Esophagus squamous epithelium (tissue), 5 donors: ENCODE measurements at places on chromosomes 1 and 21.

DNA sequence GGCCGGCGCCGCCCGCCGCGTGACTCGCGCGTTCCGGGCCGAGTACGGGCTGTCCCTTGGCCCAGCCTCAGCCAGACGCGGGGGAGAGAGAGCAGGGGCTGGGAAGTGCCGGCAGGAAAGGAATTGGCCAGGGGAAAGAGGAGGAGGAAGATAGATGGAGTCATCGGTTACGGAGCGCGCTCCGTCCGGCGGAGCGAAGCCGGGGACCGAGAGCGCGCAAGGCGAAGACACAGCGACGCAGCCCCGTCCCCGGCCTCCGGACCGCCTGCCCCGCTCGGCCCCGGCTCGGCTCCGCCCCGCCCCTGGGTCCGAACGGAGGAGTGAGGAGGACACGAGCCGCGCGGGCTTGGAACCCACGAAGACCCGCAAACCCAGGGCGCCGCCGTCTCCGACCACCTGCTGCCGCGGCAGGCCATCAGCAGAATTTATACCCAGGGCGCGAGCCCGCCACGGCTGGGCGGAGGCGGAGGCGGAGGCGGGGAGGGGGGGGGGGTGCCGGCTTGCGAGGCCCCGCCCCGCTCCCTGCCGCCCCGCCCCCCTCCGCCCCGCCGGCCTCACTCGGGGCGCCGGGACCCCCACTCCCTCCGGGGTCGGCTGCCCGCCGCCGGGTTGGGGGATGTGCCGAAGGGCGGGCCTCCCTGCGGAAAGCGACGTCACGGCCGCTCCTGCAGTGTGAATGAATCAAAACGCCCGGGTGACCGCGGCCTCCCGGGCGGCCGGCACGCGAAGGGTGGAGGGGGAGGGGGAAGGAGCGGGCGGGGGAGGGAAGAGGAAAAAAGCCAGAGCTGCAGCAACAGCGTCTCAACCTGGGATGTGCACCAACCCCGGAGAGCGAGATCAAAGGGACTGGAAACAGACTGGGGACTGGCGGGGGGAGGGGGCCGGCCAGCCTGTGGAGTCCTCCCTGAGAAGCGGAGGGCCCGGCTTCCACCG, at the start of gene LHX4:
Gene LHX4, plus strand, starts transcription at position 782 of the 933 bp plus-strand sequence. CDS start 266 bp downstream, outside the sequence.
- DNase-seq = no peak

DNA sequence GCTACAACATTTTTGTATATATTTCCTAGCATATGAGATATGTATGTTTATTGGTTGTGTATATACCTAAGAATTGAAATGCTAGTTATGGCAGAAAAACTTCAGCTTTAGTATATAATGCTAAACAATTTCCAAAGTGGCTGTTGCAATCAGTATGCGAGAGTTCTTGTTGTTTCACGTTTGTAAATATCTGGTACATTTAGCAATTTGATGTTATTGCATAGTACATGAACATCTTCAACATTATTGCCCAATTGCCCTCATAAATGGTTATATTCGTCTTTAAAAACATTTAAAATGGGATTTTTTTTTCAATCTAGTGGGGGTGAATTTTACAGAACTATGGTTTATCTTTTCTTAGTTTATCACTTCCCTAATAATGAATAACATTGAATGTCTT, 86.2 kb upstream of the HP1BP3 start:
- DNase-seq = no peak

DNA sequence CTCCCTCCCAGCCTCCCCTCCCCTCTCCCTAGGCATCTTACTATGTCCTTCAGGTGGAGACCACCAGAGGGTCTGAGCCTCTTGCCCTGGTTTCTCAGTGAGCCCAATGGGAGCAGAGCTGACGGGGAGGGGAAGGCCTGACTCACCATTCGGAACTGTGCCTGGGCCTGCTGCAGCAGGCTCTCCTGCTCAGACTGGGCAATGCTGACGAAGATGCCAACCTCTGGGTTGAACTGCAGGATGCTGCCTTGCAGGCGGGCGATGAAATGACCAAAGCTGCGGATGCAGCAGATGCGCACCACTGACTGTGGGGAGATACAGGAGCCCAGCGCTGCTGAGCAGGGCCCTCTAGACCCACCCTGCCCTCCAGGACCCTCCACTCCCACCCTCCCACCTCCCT, 11.0 kb upstream of the PAQR6 start:
- DNase-seq = no peak

- no peak for DNase-seq
These were observed 58.5 kb downstream of the PSMG1 start for GRCh38 chr21:39124681-39125251.

- DNase-seq = no peak
These were observed 165.8 kb upstream of the EDN2 start for GRCh38 chr1:41650028-41650880.

- DNase-seq = no peak
These were observed 120.9 kb downstream of the KCNN3 start for GRCh38 chr1:154749078-154749760.

DNA sequence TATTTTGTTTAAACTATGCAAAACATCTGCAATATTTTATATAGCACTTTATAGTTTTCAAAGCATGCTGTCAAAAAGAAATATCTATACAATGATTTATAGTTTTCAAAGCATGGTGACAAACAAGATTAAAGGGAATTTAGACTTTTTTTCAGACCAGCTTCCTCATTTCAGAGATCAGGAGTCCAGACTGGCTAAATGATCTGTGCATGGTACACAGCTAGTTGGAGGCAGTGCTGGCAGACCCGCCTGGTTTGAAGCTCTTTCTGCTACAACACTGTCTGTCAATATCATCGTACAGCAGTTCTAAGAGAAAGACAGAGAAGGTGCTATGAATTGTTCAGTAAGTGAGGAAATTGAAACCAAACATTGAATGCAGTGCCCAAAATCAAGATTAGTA, 479.0 kb downstream of the PTBP2 start:
- DNase-seq = no peak

DNA sequence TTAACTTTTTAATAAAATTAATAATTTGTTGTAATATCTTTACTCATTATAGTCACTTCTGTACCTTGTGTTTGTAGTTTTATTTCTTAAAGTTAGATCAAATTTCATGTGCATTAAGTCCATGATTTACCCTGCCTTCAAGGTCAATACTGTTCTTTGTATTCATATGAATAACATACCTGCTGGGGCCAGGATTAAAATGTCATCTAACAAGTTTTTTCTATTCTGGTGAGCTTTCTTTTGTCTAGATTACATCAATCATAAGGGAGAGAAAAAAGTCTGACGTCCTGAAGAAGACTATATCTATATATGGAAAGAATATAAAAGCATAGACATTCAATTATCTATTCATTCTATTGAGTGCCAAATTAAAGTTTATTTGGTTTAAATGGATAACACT, 232.6 kb downstream of the COL11A1 start:
- no peak for DNase-seq

DNA sequence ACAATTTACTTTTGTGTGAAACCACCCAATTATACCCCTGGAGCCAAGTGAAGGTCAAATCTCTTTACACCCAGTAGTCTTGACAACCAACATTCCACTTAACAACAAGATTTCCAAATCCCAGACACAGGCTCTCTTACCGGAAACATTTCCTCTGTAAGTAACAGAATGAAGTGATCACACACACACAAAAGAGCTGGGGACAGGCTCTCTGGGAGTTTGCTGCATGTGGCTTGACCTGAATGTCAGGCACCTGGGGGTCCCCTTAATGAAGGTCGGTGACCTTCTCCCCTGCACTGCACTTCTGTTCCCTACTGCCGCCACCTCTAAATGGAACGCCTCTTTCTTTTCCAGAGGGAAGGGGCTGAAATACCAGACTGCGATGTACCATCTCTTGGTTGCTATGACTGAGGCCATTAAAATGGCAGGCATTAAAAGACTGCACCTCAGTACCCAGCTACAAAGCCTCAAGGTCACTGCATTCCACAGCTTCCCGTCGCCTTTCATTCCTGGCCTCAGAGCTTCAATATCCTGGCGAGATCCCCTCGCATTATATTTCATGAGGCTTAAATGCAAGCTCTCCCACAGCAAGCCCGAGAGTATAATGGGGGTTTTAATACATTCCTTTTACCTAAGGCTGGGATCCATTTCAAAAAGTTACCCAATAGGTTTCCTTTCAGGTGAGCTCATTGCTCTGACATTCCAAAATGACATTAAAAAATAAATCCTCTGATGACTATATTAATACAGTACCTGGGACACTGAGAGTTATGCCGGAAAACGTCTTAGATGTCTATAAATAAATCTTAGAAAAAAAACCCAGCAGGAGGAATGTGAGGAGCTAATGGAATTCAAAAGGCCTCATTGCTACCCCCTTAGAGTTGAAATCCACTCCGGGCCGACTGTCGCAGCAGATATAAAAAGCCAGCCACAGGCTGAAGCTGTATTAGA, 90.9 kb upstream of the DIRAS3 start:
- DNase-seq = no peak

DNA sequence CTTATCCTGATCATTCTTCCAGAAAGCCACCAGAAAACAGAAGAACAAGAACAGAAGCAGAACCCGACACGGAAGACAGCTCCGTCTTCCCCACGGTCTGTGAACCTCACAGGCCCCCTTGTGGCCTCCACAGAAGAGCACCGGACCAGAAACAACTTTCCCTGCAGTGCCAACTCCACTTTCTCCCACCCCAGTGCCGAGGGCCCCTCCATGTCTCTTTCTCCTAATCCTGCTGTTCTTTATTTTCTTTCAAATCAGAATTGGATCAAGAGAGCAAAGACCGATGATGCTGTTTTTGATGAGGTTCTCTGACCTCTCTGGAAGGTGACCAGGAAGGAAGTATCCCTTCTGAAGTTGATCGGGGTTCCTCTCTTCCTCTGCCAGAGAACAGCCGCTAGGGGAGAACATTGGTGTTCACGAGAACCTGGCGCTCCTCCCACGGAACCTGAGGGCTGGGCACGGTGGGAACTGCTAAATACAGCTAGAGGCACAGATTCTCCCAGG, 58.9 kb upstream of the CTTNBP2NL start:
- DNase-seq = no peak

- no peak for DNase-seq
These were observed 90.1 kb downstream of the TLR5 start for GRCh38 chr1:223052931-223053330.

DNA sequence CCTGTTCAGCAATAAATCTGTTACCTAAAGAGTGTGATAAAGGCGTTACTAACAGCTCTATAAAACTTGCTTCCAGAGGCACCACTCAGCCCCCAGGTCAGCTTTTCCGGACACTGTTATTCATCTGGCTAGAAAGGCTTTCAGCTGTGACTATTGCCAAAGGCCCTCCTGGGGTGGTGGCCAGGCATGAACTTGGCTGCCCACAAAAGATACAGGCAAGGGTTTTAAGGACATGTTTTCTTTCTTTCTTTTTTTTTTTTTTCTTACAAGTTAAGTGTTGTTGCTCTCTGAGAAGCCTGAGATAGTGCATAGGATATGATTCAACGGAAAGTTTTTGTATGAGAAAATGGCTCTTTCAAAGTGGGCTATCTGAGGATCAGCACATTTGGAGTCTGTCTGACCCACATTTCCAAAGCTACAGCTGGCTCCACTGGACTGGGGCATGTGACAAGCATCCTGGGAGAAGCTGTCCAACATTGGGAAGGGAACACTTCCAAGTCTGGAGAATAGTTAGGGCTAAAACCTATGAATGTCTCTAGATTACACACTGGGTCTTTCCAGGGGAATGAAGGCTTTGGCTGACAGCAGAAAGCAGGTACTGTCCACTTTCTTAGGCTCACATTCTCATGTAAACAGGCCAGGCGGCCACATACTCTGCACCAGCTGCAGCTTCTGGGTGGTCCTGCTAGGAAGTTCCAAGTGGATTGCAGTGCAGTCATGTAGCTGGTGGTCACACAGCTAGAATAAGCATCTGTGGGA, 639.7 kb downstream of the LMO4 start:
- DNase-seq = no peak

GRCh38 chr1:52186449-52186848, 44.6 kb downstream of the ZFYVE9 start:
- no peak for DNase-seq

DNA sequence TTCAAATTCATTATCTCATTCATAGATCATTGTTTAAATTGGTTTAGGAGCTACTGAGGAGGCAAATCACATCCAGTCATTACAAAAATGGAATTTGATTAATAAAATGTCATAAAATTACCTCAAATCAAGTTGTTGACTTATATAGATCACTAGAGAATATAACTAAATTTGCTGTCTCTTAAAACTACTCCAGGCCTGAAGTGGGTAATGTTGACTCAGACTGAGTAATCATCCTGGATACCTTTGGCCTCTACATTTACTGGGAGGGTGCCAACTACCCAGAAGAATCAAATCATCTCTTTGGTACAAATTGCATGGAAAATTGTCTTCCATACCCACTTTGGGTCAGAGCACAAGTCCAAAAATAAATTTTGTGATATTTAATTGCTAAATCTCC, 191.2 kb upstream of the GREM2 start:
- no peak for DNase-seq

- DNase-seq = no peak
These were observed 716.2 kb upstream of the ZP4 start for GRCh38 chr1:238606896-238607295.

- DNase-seq = no peak
These were observed 35.2 kb downstream of the SLC45A1 start for GRCh38 chr1:8352886-8353785.

GRCh38 chr1:111563619-111564018, 56.0 kb upstream of the RAP1A start:
- DNase-seq = no peak

DNA sequence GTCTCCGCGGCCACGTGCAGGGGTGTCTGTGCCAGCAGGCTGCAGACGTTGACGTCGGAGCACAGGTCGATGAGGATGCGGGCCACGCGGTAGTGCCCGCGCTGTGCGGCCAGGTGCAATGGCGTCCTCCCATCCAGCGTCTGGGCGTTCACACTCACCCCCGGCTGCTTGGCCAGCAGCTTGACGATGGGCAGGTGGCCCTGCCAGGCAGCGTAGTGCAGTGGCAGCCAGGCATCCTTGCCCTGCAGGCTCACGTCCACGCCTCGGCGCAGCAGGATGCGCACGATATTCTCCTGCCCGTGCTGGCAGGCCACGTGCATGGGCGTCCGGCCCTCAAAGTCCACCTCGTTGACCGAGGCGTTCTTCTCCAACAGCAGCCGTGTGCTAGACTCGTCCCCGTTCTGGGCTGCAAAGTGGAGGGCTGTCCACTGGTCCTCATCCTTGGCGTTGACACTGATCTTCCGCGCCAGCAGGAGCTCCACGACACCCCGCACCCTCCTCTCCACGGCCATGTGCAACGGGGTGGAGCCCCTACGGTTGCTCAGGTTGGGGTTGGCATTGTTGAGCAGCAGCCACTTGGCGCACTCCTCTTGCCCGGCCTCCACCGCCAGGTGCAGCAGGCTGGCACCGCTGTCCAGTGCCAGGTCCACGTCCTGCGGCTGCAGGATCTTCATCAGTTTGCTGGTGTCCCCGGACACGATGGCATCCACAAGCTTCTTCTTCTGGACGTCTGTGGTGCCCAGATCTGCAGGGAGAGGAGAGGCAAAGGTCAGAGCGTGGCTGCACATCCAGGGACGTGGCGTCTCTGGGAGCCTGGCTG, 25.4 kb downstream of the RIPK4 start:
- DNase-seq = no peak
